ENCODE measurements at places on chromosomes 11 and 22.

DNA sequence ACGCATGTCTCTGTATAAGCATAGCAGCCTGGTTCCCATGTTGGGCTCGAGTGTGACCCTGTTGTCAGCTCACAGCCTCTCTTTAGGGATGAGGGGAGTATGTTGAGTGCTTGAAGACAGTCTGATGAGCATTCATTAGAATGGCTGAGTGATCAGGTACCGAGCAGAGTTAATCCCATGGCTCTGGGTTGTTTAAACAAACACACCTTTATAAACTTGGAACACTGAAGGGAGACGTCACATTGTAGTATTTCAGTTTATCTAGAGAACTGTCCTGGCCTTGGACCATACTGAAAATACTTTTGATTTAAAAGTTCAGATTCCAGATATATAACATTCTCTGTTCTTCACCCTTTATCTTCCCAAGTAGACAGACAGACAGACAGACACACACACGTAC is 76.0 kb downstream of the TEAD1 start:
- no peak for DNase-seq

- peak; percentile 78 for DNase-seq
Measured at GRCh38 chr11:47552056-47552565, 821 bp downstream of the CELF1 start.

DNA sequence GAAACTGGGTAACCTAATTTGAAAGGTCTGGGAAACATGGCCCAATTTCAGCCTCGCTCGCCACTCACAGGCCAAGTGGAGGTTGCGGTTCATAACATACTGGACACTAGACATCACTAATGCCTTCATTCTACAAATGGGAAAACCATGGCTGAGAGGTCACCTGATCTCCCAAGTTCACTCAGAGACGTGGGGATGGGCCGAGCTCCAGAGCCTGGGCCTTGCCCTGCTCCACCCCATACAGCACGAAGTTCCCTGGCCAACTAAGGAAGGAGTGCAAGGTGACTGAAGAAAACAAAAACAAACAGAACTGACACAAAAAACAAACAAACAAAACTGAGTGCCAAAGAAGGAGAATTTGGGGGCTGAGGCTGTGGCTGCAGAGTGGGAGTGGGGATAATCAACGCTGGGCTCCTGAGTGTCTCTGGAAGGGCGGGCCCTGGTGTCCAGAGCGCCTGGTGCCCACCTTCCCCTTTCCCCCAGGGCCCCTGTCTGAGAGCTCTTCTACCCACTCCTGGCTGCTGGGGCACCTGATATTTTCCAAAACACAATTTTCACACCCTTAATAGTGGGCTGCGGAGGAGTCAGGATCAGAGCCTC is 46.5 kb upstream of the ADA2 start:
- no peak for DNase-seq

- no peak for DNase-seq
Measured at GRCh38 chr22:29313126-29313575, 2.3 kb downstream of the RASL10A start.

- no peak for DNase-seq
Measured at GRCh38 chr22:45402466-45402985, 10.9 kb downstream of the SMC1B start.

GRCh38 chr11:134250246-134250645 is 2.9 kb downstream of the THYN1 start:
- no peak for DNase-seq

- DNase-seq: no peak
Measured at GRCh38 chr11:61120099-61120705, 17.9 kb downstream of the CD5 start.

- DNase-seq: no peak
Measured at GRCh38 chr11:11036185-11036847, 178.5 kb upstream of the ZBED5 start.

- DNase-seq: peak; percentile 38
Measured at GRCh38 chr11:63939397-63939891, 642 bp downstream of the NAA40 start.

DNA sequence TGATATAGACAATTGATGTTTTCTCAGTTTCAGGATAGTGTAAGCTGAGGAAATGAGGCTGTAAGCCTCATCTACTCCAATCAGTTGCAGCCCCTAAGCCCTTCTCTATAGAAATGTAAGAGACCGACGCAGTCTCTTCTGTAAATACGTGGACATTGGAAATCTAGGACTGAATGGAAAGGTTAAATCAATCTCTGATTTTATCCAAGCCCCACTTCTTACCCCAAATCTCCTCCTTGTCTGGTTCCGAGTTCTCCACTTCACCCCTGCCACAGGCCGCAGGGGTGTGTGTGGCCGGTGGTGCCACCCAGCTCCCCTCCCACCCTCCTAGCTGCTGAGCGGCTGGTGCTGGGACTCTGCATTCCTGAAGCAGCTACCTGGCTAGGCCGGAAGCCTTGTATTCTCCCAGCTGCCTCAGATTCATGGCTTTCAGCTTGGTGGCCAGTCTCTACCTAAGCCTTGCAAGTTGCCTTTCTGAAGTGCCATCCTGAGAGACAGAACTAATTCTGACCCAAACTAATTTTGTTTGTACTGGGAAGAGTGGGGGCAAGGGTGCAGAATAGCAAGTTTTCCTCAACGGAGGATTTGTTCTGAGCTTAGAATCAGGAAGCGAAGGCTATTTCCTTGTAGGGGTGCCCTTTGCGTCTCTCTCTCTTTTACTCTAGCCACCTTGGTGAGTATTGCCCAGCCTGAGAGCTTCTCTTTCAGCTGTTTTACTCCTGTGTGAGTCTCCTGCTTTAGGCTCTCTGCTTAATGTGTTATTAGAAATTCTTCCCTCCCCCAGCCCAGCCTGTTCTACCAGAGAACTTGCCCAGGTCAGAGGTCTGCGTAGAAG is 749 bp downstream of the VWA5A start:
- no peak for DNase-seq

DNA sequence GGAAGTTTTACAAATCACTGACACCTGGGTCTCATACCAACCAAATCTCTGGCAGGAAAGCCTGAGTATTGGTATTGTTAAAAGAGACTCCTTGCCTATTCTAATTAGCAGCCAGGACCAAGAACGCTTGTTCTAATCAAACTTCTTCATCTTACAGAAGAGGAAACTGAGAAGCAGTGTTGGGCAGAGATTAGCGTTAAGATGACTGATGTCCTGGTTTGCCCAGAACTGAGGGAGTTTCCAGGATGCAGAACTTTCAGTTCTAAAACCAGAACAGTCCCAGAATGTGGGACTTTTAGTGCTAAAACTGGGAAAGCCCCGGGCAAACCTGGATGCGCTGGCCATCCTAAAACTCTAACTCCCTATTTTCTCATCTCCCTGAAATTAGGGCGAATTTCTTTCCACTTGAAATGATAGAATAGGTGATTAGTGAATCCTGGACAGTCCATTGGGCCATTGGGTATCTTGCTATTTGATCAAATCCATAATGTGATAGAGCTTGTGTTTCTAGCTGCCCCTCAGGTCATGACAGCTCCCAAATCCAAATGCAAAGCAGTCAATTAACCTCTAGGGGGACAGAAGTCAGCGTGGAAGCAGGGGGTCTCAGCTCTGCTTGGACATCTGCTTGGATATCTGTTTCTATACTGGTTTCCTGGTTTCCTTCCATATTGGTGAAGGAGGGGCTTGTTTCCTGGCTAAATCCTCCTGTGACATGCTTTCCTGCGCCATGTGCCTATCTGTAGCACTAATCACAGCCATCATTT is 16.0 kb upstream of the TMPRSS13 start:
- no peak for DNase-seq

GRCh38 chr22:33472462-33473344 is 414.5 kb upstream of the SYN3 start:
- DNase-seq: no peak

DNA sequence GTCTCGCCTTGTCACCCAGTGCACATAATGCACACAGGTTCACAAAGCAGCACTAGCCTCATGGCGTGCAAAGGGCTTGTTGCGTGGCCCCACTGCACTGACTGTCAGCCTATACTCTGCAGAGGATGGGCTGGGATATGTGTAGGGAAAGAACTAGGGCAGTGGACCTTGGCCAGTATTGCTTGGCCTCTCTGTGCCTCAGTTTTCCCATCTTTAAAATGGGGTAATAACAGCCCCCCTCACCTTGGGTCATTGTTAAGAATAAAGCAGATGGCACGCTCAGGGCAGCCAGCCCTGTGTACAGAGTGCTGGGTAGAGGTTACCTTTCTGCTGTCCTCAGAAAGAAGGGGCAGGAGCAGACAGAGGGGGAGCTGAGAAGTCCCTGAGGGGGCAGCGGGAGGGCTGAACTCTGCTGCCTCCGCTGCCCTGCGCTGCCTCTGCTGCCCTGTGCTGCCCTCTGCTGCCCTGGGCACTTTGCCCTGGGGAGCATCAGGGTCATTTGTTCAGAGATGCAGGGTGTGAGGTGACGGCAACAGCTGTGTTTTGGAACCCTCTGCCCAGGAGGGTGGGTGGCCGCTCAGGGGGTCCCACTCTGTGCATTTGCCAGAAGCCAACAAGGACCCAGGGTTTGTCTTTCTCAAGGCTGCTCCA is 71.2 kb downstream of the CACNA1I start:
- no peak for DNase-seq

DNA sequence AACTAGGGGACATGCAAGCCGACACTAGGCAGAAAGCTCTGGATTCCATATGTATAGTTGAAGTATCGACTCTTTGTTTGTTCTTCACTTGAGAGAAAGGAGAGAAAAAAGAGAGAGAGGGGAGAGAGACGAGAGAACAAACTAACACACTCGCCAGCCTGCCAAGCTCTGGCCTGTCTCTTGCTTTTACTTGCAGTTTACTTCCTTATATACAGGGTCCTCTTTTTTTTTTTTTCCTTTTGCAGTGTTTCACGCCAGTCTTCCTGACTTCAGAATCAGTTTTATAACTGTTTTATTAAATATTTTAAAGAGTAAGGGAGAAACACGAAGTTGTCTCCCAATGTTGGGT is 19.9 kb downstream of the TEAD1 start:
- no peak for DNase-seq

GRCh38 chr11:71144010-71144409 is 108.4 kb downstream of the SHANK2 start:
- DNase-seq: no peak

DNA sequence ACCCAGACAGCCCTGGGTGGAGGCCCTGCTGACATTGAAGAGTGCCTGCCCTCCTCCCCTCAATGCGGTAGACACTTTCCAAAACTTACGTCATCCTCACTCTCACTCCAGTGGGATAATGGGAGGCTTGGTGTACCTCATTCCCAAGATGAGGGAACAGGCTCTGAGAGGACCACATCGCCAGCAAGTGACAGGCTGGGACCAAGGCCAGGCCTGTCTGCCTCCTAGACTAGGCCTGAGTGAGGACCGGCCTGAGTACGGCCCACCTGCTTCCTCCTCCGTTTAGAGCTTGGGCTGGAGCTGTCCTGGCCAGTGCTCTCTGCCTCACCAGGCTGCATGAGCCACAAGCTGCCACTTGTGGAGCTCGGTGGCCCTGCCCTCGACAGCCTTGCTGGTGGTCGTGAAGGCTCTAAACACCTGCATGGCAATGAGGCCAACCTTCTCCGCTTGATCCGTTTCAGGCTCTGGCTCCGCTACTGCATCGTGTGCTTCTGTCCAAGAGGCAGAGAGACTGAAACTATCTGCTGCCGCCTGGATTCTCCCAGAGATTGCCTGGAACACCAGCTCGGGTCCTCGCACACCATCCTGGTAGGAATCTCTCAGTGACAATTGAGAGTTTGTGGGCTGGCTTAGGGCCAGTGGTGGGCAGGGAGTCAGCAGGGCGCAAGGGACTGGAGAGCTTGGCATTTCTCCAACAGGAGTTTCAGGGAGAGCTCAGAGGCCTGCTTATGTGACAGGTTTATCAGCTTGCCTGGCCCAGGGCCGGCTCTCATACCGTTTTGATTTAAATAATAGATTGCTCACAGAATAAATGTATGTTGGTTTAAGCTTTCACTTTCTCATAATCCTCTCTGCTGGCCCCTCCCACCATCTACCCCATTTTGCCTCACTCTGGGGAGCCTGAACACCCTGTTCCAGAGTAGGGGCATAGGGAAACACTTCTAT is 9.4 kb downstream of the LRRC75B start:
- DNase-seq: peak; percentile 54

- no peak for DNase-seq
Measured at GRCh38 chr11:40183073-40184064, 1276.1 kb downstream of the LRRC4C start.

DNA sequence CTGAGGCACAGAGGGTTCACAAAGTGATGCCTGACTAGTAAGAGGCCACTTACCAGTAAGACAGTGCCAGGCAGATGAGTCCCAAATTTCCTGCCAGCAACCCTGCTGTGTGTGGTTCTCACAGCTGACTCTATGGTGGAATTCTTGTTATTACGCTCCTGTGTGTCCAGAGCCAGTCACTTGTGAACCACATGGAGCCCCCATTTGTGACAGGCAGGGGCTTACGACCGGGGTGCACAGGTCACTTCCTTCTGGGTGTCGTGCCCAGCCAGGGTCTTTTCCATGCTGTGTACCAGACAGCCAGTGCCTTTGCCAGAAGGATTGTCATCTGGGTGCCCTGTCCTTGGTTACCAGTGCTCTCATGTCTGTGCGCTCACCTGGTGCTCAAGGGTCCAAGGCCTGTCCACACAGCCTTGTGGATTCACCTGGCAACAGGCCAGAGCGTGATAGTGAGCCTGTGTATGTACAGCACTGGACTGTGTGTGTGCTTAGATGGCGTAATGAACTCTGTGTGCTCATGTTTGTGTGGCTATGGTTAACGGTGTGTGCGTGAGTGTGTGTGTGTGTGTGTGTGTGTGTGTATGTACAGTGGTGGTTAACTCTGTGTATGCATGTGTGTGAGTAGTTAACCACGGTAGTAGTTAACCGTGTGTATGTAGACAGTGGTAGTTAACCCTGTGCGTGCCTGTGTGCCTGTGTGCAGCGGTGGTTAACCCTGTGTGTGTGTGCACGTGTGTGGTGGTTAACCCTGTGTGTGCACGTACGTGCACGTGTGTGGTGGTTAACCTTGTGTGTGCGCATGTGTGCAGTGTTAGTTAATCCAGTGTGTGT is 18.6 kb downstream of the GRAMD4 start:
- DNase-seq: no peak

Measured in A673 (cell line).